AG08396 (cell line): ENCODE measurements at places on chromosomes 2 and 18.

GRCh38 chr18:73842795-73843394, 304.7 kb downstream of the FBXO15 start:
- peak; percentile 65 for DNase-seq

DNA sequence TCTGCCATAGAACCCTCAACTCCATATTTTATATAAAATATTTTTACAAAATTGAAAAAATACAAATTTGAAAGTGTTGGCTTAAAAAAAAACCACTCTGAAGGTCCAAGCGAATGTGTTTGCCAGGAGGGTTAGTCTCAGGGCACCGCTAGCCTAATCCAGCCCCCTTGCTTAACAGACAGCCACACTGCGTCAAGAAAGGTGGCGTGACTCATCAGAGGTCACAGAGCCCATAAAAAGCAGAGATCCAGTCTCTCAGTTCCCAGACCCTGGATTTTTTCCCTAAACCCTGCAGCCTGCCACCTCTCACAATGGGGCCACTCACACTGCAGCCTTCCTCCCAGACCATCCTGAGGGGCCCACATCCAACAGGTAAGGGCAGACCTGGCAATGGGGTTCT, 3.9 kb upstream of the TNS1 start:
- peak; percentile 58 for DNase-seq

GRCh38 chr2:188978291-188979081, 4.3 kb downstream of the COL3A1 start:
- no peak for DNase-seq

DNA sequence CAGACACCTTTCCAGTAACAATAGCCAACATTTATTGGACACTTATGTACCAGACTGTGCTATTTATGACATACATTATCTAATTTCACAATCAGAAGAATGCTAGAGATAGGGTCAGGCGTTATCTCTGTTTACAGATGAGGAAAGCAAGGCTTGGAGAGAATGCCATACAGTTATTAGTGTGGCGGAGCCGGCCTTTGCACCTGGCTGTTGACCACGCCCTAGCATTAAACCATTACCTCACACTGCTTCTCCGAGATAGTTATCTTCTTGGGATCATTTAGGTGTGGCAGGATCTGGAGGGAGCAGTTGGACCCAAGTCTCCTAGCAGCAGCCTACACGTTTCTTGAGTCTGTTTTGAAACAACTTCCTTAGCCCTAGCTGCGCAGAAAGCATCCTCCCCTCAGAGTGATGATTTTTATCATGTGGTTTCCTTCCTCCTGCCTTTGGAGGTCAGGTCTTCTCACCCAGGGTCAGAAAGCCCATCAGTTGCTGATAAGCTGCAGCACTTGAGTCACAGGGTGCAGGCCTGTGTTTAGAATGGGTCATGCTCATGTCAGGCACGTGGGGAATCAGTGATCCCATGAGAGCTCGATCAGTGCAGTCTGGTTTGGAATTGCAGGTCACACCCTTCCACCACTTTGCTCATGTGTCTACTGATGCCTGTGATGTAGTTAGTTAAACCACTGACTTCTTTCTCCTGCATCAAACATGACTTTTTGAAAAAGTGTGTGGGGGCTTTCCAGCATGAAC, 118.2 kb downstream of the SPTBN1 start:
- DNase-seq, result no peak

GRCh38 chr2:134432435-134432883, 178.6 kb downstream of the MGAT5 start:
- DNase-seq, result no peak

DNA sequence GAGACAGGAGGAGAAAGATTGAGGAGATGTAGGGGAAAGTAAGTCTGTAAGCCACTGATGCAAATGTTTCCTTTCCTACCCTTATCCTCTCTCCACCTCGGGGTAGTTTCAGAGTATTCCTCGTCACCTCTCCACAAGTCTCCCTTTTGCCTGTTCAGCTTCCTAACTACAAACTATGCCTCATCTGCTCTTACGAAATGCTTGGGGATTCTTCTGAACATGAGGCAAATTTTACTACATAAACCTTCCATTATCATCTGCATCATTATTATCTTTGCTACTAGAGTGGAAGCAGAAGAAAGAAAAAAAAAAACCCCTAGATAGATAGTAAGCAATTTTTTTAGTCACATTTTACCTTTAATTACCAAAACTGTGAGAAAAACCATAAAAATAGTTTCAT, 43.1 kb upstream of the CWC22 start:
- no peak for DNase-seq

DNA sequence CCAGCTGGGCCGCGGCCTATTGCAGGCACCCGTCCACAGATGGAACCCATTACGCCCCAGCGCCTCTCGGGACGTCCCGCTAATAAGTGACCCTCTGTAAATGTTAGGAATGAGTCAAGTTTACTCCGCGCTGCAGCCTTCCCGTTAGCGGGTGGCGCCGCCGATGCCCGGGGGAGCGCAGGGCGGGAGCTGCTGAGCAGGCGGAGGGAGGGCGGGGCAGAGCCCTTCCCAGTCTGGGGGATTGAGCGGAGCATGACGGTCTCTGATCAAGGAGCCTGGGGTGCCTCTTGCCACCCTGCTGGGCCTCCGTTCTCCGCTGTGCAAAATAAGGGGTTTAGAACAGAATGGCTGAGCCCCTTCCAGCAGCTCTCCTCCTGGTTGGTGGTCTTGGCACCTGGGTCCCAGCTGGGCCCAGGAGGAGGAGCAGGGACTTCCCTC, 10.5 kb downstream of the CROCC2 start:
- peak; percentile 96 for DNase-seq

DNA sequence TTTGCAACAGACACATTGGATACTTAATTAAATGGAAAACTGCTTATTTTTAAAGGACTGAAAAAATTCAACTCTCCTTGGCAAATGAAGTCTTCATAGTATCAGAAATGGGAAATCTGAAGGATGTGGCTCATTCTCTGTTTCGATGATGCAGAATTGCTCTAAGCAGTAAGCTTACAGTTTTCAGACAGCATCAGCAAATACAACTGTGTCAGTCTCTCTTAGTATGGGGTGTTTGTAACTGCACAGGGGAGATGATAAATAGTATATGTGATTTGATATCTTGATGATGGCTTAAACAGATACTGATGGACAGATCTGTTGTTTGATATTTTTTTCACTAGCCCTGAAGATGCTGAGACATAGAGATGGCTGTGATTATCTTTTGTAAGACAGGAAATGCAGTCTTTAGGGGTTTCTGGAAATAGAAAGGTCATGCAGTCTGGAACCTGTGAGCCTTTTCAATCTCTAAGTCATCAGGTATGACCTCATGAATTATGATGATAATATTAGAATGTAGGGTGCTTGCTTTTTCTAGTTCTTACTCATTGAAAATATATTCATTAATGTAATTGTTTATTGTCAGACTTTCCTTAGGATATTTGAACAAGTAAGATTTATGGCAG, 84.2 kb downstream of the SLC4A10 start:
- DNase-seq, result no peak

DNA sequence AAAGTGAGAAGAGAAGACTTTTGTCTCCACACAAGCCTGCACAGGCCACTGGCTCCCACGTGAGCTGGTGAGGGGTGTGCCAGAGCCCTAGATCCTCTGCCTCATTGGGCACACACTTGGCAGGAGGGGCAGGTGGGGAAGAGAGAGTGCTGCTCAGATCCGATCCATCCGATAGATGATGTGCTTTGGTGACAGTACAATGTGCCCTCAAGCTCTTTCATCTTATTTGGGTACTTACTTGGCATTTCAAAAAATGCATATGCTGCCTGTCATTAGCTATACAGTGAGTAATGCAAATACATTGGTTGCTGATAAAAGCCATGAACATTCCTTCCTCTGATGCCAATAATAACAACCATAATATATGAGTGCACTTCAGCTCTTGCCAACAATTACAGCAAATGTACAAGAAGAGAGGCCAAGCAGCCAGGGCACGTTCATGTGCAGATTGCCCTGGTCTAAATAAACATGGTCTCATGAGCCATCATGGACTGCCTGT, 255.3 kb downstream of the VAPA start:
- no peak for DNase-seq

DNA sequence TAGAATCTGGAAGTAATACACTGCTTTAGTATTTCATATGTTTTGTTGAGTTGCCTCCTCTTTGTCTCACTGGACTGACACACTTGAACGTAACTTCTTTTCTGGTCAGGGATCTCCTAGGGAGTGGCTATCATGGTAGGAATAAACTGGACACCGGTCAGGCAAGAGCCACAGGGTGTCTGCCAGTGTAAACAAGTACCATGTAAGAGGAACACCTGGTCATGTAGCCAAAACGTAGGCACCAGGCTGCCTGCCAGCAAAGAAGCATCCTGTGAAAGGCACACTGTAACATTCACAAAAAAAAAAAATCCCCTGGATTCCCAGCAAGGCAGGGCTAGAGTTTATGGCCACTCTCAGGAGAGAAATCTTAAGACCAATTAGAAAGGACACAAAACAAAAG, 372.8 kb upstream of the RND3 start:
- DNase-seq, result no peak

DNA sequence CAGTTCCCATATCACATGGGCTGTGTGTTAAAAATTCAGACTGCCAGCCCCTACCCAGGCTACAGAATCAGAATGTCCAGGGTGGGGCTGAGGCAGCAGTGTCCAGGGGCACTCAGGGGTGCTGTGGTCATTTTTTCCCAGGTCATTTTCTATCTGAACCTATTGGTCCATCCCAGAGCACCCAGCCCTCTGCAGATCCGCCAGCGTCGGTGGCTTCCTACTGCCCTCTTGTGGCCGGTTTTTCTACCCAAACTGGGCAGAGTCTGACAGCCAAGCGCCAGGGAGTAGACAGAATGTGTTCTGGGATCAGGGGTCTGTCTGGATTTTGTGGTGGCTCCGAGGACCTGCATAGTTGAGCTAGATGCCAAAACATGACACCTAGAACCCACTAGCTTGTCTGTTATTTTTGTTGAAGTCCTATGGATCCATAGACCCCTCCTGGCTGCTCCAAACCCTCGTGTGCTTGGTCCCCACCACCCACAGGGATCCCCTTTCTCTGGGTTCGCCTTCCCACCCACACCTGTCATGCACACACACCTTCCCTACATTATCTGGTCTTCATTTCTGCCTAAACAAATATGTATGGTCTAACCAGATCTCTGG, 34.1 kb upstream of the RMDN2 start:
- DNase-seq, result peak; percentile 80

DNA sequence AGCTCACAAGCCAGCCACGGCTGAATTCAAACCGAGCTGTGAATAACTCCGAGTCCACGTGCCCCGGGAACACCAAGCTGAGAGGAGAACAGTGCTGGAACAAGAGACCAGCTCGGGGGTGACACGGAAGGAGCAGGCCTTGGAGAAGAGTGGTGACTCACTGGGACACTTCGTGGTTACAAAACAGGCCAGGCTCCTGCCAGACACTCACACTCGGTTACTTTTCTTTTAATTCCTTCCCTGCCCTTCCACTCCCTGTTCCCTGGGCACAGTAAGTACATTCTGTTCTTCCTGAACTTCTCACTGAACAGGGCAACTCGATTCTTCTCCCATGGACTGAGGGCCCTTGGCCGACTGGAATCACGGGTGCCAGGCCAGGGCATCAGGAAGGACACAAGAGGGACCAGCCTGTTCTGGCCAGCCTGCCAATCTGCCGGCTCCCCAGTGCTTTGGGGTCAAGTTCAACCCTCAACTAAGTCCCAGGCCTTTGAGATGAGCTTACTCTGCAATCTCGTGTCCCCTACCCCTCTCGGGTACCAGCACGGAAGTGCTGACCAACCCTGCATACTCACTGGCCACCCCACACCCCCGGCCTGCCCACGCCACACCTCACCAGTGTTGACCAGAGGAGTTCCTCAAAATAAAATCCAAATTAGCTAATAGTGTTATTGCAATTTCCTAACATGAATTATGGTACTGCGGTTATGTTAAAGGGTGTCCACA, 87.5 kb downstream of the TFCP2L1 start:
- DNase-seq, result peak; percentile 63

GRCh38 chr18:10660179-10660884, 134.5 kb downstream of the NAPG start:
- peak; percentile 47 for DNase-seq

DNA sequence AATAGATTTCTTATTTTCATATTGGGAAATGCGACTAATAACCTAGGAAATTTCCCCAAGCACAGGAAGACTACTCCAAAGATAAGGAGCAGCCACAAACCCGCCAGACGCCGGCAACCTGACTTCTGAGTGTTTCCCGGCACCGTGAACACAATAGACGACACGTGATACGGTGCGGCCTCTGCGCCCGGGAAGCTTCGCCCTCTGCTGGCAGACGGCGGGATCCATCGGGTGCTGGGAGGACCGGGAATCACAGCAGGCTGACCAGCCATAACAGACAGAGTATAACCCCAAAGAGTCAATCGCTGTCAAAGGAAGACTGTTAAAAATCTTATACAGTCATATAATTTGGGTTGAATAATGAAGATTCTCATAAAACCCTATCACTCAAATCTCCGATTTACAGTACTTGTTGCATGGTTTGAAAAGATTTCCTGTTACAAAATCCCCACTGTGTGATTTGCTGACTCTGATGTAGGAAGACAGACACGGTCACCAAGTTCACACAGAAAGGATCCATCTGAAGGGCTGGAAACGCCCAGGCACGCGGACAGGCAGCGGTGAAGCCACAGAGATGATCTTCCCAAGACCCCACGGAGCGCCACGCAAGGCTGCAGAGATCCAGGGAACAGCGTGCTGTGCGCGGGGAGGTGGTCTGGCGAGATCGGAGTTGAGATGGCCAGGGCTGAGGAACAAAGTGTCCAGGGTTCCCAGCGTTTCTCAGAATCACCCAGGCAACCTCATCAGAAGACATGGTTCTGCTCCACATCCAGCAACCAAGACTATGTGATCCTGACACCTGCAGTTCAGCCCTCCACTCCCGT, 73.8 kb downstream of the EIPR1 start:
- DNase-seq, result peak; percentile 94

GRCh38 chr2:59237311-59237710, 996.2 kb upstream of the FANCL start:
- DNase-seq, result no peak

- DNase-seq, result peak; percentile 30
Measured at GRCh38 chr18:74796841-74797576, 199.3 kb downstream of the ZNF407 start.

GRCh38 chr18:45757005-45757404, 33.0 kb downstream of the SLC14A1 start:
- DNase-seq, result no peak

DNA sequence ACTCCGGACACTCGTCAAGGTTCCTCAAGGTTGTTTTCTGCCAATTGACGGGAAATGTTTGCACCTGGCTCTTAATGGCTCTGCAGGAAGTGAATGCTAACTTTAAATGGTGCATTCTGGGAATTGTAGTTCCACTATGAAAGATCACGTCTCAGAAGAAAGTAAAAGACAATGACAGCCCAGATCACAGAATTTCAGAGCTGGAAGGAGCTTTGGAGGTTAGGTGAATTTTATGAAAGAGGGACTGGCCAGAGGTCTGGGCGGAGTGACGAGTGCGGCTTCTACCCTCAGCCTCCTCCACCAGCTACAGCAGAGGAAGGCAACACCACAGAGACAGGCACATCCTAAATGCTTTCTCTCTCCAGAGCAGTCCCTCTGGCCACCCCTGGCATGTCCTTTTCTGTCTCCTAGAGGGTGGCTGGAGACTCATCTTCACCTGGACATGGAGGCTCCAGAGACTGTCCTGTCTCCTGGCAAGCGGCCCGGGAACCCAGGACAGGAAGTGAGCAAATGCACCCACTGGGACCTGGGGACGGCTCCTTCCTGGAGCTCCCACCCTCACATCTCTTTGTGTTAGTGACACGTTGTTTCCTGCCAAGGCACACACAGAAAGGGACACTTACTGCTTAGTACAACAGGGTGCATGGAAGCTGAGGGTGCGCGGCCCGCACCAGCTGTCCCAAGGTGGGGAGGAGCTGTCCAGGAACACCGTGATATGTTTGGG, 19.4 kb downstream of the THAP4 start:
- DNase-seq, result no peak
